ENCODE measurements at places on chromosomes 2 and 18.

DNA sequence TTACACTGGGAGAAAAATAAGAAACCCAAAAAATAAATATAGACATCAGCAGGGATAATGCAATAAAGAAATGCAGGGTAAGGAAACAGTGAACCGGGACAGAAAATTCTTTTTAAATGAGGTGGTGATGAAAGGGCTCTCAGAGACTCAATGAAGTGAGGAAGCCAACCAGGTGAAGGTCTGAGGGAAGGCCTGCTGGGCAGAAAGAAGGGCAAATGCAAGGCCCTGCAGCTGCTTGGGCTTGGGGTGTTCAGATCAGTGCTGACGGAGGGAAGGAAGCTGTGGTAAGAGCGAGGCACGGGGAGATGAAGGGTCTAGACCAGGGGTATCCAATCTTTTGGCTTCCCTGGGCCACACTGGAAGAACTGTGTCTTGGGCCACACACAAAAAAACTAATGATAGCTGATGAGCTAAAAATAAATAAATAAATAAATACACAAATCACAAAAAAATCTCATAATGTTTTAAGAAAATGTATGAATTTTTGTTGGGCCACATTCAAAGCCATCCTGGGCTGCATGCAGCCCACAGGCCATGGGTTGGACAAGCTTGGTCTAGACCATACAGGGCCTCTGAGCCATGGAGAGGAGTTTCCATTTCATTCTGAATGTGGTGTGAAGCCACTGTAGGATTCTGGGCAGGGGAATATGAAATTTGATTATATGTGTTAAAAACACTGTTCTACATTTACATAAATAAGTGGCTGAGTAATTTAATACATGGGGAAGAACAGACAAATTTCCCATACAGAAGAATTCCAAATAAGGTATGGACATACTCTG, 96.3 kb upstream of the DNMT3A start:
- no peak for DNase-seq

DNA sequence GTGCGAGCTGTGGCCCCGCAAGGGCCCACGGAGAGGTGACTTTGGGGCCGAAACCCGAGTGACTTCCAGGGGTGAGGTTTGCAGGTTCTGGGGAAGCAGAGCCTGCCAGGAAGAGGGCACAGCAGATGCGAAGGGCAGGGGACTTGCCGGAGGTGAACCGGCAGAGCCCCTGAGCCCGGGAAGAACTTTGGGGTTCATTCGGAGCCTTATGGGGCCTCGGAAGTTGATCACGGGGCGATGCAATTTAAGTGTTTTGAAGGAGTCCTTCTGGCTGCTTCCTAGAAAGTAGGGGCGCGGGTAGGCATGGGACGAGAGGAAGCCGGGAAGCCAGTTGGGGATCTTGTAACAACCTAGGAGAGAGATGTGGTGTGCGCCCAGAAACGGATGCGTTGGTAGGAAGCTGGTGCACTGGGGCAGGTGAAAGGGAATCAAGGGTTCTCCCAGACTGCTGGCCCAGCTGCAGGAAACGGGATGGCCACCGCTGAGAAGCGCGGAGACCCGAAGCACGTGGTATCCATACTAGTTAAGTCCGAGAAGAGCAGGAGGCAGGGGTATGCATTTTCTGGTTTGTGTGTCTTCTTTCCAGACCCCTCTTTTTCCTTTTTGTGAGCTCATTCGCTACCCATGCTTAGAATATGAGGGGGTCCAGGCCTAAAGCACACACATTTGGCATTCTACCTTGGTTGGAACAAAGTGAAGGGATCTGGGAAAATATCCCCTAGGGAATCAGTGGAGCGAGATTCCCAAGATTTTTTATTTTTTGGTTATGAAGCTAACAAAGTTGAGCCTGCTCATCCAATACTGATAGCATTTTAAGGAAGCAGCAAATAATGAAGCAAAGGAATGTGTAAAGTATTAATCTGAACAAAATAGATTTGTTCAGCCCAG, 758 bp downstream of the SCLY start:
- no peak for DNase-seq

DNA sequence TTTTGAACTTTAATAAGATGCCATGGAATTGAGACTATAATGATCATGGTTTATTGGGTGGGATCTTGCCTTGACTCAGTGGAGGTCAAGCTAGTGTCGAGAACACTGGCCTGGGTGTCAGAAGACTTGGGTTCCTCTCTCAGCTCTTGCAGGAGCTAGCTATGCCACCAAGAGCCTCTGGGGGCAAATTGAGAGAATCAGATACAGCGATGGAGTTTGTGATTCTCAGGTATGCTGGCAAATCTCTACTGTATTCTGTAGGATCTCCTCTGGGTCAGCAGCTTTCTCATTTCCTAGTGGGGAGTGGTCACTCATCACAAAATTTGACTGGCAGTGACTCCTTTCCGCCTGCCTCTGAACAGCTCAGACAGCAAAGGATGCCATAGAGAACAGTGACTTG, 477.0 kb downstream of the RNF144A start:
- DNase-seq = no peak

GRCh38 chr18:49537232-49537896, 24.5 kb upstream of the LIPG start:
- DNase-seq = no peak

GRCh38 chr2:214674278-214674677, 135.2 kb downstream of the BARD1 start:
- no peak for DNase-seq

GRCh38 chr2:176885001-176885643, 327.5 kb upstream of the HNRNPA3 start:
- no peak for DNase-seq

GRCh38 chr18:41024792-41025191, 930.2 kb upstream of the PIK3C3 start:
- DNase-seq = no peak

GRCh38 chr2:71939588-71940535, 207.8 kb downstream of the CYP26B1 start:
- DNase-seq = no peak

- no peak for DNase-seq
These were observed 148.5 kb upstream of the GYPC start for GRCh38 chr2:126507425-126507911.

GRCh38 chr18:9951022-9951859, 37.4 kb downstream of the VAPA start:
- DNase-seq = no peak

- DNase-seq = no peak
These were observed 282.6 kb downstream of the STK39 start for GRCh38 chr2:167964650-167965413.

DNA sequence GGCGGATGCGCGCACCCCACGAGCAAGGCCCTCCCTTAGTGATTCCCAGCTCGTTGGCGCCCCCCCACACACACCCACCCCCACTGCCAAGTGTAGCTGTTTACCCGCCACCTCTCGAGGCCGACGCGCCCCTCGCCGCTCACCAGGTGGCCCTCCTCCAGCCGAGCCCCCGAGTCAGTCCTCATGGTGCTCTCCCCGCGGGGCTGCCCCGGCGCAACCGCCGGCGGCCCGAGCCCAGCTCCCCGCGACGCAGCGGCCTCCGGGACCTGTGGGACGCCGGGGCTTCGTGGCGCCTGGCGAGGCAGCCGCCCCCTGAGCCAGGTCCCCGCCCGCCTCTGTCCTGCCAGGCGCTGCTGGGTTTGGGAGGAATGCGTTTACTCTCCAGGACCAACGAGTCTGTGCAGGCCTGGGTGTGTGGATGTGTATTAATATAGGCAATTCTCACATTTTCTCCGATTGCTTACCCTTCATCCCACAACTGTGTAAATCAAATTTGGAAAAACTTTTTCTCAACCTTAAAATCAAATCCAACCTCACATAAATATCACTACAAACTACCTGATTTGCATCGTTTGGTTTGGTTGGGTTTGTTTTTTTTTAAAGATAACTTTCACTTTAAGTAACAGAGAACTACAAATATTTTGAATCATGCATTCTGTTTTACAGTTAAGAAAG, at the start of gene TMEM237:
Gene TMEM237, minus strand, starts transcription at position 288 of the 675 bp plus-strand sequence. Its CDS starts 103 bp downstream, at position 185.
- DNase-seq = no peak

DNA sequence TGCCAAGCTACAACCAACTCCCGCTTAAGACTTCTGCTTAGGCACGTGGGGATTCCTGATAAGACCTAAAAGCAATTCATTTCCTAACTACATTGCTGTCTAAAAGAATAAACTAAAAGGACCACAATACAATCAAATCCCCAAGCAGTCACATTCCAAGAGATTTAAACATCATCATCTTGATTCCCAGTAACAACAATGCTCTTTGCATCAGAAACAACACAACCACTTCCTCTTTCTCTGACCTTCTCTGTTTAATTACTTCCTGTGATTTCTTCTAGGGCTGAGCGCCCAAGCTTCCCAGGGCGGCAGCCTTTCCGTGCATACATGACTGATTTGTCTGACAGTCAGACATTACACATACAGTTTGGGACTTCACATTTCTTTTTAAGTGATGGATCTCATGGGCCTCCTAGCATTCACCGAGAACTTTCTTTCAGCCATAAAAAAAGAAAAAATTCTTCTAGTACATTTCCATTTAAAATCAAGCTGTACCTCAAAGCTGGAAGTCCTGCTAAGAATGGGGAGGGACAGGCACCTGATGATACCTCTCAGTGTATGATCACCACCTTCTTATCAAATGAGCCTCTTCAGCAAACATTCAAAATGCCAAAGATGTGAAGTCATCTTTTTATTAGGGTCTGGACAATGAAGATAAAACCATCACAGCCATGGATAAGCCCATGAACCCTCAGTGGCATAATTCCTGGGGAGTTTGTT, 11.5 kb downstream of the SPRED2 start:
- no peak for DNase-seq

DNA sequence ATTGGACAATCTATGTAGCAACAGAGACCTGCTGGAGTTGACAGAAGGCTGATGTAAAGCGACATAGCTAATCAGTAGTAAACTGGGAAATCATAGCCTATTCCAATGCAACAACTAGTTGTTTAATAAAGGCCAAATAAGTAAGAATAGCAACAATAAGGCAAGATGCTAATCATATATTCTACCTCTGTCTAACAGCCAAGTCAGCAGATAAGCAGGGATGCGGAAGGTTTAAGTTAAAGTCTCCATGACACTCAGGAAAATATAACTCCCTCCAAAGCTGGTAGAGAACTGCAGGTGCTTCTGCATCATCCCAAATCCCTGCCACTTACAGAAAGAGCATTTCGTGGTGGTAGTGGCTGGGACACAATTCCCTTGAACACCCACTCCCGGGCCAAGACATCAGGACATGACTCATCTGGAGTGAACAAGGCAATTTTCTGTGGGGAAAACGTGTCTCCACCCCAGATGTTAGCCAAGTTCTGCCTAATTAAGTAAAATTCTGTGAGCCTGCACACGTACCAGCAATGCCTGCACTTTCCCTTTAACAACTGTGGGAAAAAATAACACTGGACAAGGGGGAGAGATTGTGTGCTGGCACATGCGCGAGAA, 413.6 kb upstream of the ID2 start:
- DNase-seq = no peak

- DNase-seq = no peak
These were observed 141.0 kb downstream of the ARL4C start for GRCh38 chr2:234355808-234356365.

GRCh38 chr18:75113455-75113854, 95.5 kb downstream of the PTGR3 start:
- no peak for DNase-seq

- no peak for DNase-seq
These were observed 69.8 kb downstream of the CIB4 start for GRCh38 chr2:26571316-26571715.

DNA sequence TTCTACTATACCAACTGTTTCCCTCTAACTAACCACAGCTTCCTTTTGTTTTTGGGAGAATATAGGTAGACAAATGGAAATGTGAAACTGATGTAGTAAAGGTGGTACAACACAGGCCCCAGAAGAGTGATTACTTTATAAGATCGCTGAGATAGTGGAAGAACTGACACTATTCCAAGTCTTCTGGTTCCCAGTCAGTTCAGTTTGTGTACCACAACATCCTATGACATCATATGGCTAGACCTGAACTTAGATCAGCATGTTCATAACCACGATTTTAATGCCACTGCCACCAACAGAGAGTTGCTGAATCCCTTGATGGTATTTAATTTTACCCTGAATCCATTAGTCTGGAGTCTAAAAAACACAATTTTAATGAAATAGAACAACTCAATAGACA, 328.9 kb downstream of the GPD2 start:
- DNase-seq = no peak

DNA sequence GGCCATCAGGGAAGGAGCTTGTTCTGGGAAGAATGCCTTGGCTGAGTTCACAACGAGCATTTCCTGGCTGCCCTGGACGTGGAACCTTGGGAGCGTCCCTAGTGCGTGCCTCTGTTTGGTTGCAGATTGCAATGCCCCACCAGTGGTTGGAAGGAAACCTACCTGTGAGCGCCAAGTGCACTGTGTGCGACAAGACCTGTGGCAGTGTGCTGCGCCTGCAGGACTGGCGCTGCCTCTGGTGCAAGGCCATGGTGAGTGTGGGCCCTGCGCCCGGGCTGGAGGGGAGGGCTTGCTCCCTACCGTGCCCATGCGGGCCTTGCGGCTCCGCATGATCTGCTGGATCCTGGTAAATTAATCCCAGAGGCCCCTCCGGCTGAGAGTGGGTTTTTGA, 81.9 kb downstream of the DGKD start:
- no peak for DNase-seq

- no peak for DNase-seq
These were observed 37.4 kb downstream of the DNMT3A start for GRCh38 chr2:25304321-25304720.

DNA sequence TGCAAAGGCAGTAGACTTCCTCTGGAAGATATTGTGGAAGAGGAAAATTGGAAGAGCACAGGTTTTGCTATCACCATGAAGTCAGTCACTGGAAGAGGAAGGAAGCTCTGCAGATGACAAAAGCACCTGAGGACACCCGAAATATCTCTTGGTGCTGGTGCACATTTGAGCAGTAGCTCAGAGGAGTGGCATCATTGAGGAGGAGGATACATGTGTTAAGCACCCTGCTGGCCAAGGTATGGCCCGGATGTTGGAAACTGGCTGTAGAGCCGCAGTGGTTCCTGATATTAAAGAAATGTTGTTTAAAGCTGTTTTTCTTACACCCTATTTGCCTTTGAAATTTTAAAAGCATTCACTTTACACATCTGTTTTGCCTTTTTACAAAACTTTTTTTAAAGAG, 32.7 kb upstream of the SCYGR2 start:
- no peak for DNase-seq

DNA sequence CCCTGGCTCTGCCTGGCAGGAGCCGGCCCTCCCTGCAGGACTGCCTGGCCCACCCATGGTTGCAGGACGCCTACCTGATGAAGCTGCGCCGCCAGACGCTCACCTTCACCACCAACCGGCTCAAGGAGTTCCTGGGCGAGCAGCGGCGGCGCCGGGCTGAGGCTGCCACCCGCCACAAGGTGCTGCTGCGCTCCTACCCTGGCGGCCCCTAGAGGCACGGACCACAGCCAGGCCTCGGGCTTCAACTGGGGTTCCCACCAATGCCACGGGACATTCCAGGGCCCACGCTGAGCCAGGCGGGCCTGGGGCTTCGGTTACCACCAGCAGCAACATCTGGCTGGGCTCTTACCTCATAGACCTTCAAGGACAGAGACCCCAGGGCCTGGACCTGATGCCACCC, 6.1 kb upstream of the GMPPA start:
- DNase-seq = no peak

DNA sequence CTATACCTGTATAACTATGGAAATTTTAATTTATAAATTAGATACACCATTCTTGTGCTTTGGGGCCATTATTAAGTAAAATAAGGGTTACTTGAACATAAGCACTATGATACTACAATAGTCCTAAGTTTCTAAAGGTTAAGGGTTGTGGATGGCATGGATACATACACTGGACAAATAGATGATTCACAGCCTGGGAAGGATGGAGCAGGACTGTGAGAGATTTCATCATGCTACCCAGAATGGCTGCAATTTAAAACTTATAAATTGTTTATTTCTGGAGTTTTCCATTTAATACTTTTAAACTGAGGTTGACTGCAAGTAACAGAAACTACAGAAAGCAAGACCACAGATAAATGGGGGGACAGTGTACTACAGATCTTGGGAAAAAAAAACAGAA, 295.8 kb upstream of the ZNF804A start:
- no peak for DNase-seq
